Right hindlimb (tissue), 1 donor: ENCODE measurements at places on chromosomes 16 and 17.

DNA sequence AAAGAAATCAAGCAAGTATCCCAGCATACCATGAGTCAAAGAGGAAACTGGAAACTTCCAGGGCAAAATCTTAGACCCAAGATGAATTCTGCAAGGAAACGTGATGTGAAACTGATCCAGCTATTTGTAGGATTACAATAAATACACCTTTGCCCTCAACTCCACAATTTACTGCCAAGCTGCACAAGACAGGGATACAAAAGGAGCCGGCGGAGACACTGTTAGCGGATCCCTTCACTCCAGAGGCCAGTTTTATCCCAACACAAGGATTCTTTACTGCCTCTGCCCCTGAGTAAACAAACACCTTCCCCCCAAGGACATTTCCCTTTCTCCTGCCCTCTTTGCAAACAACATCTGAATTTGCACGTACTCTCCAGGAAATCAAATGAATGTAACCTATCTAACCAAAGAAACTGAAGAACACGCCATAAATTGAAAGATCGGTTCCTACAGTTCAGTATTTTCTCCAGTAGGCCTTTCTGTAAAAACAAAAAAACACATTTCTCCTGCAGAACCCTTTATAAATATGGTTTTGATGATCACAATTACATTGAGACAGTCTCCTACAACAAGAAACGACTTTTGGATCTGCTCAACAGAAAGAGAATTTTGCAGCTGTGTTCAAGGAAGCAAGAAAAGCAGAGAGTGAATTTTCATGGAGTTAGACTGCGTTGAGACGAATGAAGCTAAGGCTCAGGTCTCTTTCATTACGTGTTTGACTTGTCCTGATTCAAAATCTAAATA is 1.4 kb upstream of the CBX2 start:
- DNase-seq = no peak

DNA sequence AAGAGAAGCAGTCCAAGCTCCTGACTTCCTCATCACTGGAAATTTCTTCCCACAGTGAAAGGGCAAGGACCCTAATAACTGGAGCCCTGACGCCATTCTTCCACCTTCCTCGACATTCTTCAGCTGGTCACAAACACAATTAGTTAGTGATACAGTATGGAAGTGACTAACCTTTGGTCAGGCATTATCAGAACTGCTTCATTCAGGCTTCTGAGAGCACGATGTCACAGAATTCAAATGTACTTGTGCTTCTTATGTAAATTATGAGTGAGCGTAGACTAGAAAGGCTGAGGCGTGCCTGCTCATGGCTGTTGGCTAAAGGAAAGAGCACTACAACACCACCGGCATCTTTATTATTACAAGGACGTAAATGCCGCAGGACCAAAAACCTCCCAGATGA is 302.9 kb upstream of the AXIN2 start:
- no peak for DNase-seq

GRCh38 chr17:42087042-42087701 is 11.1 kb downstream of the ZNF385C start:
- no peak for DNase-seq

- DNase-seq = no peak
Observed at GRCh38 chr16:31375231-31375630, 17.9 kb upstream of the ITGAD start.

DNA sequence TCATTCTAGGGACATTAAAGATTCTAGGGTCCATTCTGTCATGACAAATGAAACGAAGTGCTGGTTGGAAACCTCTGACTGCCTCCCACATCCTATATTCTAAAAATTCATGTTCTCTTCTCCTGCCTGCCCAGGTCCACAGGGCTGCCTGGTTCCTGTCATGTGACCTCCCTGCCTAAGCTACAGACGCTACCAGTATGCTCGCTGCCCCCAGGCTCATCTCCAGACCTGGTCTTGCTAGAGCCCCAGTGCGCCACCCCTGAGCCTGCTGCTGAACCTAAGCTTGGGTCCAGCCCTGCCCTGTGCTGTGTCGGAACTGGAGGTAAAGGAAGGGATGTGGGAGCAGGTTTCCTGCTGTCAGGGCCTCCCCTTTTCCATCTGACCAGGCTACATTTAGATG is 231.6 kb upstream of the CDH5 start:
- DNase-seq = no peak

- no peak for DNase-seq
Observed at GRCh38 chr16:48110982-48111381, 44.8 kb downstream of the ABCC12 start.

DNA sequence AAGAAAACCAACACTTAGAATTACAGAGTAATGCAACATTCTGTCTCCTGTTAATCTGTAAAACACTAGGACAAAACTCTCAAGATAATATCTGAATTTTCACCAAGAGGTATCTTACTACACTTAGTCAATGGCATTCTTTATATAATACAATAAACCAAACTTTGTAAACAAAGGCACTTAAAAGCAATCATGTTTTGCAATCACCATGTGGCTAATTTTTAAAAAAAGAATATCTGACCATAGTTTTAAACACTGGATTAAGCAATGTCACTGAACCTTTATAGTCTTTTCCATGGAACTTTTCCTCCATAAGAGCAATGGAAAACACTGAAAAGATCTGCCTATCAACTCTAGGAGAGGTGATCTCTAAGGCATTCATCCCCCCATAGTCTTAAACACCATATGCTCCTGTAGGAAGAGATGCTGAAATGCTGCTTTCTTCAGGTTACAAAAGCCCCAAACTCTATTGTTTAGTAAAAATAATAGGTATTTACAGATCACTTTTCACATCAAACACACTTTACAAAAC is 144.2 kb upstream of the CORO6 start:
- no peak for DNase-seq

- no peak for DNase-seq
Observed at GRCh38 chr17:511001-511698, 158.5 kb upstream of the RPH3AL start.

DNA sequence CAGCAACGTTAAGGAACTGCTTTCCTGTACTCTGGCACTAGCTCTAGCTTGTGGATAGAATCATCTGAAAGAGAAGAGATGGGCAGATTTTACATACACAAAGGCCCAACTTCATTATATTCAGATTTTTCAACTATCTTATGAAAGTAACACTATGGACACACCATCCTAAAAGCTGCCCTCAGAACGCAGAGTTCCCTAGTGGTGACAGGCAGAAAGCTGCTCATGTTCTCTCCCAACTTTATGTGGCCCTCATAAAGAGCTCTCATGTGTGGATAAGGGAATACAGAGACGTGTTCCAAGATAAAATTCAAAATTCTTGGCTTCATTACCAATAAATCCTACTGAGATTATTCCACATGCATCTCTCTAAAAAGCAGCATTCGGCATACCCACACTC is 1.5 kb downstream of the CFAP20 start:
- no peak for DNase-seq

GRCh38 chr16:84585886-84586285 is 32.0 kb downstream of the COTL1 start:
- DNase-seq = peak; percentile 65

- no peak for DNase-seq
Observed at GRCh38 chr17:7818746-7819645, 15.0 kb upstream of the KDM6B start.

- no peak for DNase-seq
Observed at GRCh38 chr16:75919664-75920063, 193.4 kb upstream of the CPHXL start.

- DNase-seq = no peak
Observed at GRCh38 chr17:67470163-67470562, 93.1 kb downstream of the PITPNC1 start.

DNA sequence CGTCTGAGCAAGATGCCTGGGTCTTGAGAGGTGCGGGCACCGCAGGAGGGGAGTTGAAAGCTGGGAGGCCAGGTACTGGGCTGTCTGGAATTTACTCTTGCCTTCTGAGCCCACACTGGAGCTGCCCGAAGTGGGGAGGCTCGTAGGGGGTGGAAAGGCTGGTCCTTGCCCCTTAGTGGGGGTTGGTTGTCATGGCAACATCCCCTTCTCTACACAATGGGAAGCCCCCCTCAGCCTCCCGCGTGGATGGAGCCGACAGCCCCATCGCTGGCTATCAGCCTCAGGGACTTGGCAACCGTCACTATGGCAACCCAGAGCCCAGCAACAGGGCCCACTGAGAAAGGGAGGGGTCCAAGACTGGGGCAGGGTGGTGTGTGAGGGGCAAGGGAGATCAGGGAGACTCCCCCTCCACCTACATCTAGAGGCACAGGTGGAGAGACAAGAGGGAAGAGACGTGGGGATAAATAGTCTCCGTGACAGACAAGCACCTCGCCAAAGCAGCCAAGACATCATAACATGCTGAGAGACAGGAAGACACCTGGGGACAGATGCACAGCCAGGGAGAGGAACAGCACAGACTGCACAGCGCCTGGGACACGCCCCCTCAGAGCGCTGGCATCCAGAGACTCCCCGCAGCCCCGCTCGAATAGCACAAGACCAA is 5.3 kb upstream of the DNAH2 start:
- no peak for DNase-seq

DNA sequence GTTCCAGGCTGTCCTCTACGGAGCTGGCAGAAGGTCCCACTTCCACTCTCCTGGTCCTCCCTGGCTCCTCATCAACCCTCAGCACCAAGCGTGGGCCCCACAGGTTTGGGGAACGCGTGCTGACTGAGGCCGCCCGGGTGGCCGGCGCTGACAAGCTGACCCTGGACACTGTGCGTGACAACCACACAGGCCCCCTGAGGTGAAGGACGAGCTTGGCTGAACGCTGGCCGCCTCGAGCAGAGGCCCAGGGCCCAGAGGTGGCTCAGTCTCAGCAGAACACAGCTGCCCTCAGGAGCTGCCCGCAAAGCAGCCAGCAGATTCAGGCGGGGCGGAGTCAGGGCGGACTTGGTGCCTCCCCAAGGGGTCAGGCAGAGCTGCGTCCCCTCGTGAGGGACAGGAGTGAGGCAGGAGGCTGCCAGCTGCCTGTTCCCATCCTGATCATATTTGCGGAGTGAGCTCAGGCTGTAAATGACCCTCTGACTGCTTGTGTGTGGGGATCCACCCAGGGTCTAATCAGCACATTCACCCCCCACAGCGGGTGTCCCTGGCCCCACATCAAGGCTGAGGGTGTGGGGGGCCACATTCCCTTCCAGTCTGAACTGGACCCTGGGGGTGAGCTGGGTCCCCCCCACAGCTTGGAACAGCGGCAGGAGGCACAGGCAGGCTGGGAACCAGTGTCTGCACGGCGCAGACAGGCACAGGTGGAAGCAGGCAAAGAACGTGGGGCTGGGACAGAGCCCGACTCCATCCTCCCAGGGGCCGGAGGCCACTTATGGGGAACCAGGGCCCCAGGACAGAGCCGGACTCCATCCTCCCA is 105.1 kb upstream of the METRNL start:
- no peak for DNase-seq

DNA sequence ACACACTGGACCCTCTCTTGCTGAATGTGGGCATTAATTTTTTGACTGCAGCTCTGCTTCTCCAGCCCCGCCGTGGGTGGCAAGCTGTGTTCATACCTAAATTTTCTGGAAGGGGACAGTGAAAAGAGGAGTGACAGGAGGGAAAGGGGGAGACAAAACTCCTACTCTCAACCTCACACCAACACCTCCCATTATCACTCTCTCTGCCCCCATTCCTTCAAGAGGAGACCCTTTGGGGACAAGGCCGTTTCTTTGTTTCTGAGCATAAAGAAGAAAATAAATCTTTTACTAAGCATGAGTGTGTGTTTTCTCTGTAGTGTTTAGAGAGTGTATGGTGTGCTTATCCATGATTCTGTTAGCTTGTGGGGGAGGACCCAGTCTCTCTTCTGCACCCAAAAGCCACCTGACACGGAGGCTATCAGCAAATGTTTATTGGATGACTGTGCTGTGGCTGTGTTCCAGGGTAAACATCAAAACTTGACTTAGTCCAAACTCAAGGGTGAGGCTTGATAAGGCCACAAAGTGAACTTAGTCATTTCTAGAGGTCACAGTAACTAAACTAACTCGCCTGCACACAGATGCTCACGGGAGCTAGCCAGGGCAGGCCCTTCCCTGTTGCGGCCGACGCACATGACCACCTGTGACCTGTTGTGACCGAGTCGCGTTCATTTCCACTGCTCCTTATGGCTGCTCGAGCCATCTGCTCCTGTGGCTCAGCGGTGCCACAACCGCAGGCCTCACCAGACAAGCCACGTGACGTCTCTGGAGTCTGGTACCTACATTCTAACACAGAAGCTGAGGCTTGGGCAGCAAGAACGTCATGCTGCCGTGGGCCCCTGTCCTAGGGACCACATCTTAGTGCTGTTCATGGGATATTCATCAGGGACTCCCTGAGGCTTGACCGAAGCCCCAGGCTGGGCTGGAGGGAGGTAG is 9.8 kb upstream of the MED11 start:
- DNase-seq = no peak

- no peak for DNase-seq
Observed at GRCh38 chr17:47877368-47878034, 18.5 kb upstream of the SP2 start.

GRCh38 chr17:55655777-55656176 is 66.9 kb downstream of the TMEM100 start:
- DNase-seq = no peak

- DNase-seq = no peak
Observed at GRCh38 chr16:89913408-89914387, 5.0 kb upstream of the MC1R start.

DNA sequence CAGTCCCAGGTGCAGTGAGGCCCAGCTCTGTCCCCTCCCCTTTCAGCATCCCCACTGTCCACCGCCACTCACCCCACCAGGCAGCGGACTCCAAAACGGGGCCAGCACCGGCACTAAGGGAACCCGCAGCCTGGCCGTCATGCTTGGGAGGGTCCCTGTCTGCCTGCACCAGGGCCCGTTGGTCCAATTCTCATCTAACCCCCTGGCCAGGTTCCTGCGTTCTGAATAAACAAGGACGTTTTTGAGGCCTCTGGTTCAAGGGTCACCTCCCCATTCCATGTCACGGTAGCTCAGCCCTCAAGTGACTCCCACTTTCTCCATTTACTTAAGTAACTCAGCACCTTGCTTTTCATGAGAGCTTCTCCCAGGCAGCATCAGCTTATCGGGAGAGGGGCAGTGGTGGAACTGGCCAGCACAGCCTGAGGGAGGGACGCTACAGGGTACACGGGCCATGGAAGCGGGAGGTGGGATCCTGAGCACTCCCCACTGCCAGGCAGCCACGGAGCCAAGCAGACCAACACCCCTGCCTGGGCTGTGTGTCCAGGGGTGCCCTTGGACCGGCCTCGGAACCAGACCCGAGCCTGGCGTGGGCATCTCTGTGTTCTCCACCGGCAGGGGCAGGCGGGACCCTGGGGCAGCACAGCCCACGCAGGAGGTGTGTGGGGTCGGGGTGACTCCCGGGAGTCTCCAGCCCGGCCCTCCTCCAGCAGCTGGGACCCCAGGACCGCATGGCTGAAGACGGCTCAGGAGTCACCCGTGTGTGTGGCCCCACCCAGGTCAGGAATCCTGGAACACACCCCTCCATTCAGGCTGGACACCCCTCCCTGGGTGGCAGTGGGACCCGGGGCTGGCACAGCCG is 74.9 kb upstream of the GNG13 start:
- peak; percentile 19 for DNase-seq
